ENCODE measurements at places on chromosomes 11 and 22.

DNA sequence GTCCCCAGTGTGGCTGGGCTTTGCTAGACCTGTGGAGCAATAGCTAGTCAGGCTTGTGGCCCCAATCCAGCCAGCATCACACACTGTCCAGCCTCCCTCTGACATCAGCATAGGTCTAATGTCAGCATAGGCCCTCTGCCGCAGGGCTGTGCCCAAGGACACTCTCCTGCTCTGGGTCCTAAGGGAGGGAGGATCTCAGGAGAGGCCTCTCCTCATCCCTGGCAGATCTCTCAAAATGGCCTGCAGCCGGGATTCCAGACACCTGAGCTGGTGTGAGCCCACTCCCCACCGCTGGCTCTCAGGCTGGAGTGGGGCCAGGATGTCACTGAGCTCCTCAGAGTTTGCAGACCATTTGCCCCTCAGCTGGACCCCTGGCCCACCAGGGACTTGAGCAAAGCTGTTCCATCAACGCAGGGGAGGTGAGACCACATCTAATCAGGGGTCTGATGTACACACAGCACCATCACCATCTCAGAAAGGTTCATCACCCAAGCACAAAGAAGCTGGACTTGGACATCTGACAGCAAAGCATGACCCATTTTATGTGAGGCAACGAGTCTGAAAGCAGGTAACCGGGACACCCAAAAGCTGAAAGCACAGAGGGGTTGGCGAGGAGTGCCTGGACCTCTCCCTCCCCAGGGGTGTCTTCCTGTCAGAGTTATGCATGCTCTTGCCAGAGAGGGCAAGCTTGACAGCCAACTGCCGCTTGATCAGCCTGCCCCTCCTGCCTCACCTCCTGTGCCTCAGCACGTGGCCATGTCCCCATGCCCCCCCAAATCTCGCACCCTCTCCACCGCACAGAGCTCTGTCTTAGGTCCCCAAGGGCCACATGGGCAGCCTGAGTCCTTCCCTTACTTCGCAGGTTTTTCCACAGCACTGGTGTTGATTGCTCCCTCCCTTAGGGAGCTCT is 69.7 kb upstream of the SEPTIN5 start:
- no peak for DNase-seq

DNA sequence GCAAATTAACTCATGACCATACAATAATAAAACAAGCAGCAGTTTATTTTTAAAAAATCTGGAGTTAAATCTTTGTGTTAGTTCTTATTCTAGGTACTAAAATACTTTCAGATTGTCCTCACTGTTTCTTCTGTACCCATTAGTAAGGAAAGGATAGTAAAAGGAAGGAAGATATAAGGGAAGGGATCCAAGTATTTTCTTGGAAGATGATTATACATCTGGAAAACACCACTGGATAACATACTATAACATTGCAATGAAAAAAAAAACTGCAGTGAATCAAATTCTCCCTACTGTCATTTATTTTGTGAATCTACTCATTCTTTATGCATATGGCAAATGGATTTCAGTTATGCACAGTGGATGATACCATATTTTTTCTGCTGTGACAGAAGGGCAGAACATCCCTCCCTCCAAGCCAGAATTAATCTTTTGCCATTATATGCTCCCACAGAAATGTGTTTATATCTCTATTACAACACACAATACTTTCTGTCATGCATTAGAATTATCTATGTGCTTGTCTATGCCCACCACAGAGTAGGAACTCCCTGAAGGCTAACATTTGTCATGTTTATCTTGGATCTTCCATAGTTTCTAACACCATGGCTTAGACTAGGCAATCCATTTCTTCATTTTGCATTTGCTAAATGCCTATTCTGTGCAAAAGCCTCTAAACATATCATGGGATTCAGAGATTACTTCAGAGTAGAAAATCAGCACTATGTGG is 282.3 kb upstream of the CTSC start:
- DNase-seq = no peak

DNA sequence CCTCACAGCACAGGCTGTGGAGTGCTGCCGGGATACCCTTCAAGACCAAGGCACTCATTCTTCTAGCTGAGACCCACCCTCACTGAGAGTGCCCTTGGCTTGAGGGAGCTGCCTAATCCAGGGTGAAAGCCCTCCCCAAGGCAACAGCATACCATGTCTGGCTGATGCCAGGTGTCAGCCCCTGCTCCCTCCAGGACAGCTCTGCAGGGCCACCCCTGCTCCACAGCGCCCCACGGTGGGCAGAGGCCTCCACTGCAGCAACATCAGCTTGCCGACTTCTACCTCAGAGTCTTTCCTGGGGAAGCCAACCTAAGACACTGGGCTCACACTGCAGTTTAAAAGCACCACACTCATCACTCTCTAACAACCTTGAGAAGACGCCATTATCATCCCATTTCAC is 29.0 kb downstream of the TTLL1 start:
- DNase-seq = no peak

DNA sequence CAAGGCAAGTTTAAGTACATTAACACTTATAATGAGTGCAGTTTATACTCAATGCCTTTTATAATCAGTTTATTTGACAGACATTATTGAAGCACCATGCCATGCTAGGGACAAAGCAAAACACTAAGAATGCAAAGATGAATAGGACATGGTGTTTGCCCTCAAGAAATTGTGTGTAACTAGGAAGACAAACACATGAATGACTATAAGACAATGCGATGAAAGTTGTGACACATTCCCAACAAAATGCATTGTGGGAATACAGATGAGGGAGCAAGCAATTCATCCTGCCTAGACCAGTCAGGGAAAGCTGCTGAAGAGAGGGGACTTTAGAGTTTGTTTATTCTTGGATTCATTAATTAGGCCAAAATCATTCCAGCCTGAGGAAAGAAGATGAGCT is 133.8 kb upstream of the TRPC6 start:
- DNase-seq = no peak

GRCh38 chr11:63747011-63747410 is 21.6 kb downstream of the ZFTA start:
- no peak for DNase-seq

DNA sequence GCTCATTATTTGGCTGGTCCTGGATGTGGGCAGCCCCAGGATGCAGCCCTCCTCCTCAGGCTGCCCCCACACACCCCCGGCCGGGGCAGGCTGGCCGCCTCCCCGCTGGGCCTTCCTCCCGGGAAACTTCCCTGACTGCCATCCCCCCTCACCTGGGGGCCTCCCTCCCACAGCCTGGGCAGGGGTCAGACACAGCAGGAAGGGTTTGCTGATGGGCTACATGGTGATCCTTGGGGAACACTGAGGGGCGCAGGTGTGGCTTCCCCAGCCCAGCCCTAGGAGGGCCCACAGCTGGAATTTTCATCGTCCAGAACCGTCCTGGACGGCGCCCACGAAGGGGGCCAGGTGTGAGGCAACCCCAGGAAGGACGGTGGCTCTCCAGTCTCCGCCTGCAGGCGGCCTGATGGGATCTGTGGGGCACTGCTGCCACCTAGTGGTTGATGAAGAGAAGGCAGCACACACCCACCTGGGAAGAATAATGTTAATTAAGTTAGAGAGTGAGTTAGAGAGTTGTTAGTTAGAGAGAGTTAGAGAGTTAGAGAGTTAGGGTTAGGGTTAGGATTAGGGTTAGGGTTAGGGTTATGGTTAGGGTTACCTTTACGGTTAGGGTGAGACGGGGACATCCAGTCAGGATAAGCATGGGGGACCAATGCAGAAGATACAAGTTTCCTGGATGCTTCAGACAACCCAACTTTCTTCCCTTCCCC is 75.9 kb upstream of the PRR5 start:
- peak; percentile 81 for DNase-seq

- DNase-seq = no peak
Measured at GRCh38 chr11:61716478-61717285, 35.8 kb upstream of the MYRF start.

DNA sequence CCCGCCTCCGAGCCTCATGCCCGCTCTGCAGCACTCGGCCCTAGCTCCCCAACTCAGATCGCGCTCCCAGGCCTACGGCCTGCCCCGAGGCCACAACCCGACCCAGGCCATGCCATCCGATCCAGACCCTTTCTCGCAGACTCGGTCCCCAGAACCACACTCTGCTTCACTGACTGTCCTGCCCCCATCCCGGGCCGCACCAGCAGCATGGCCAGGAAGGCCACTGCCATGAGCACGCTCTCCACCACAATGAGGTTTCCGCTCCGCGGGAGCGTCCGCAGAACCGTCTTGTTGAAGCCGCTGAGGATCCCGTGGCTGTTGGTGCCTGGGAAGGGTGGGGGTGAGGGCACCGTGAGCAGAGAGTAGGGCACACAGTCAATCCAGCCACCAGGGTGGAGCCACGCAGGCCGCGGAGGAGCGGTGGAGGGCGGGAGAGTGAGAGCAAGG is 6.4 kb downstream of the UNC93B1 start:
- DNase-seq = no peak

DNA sequence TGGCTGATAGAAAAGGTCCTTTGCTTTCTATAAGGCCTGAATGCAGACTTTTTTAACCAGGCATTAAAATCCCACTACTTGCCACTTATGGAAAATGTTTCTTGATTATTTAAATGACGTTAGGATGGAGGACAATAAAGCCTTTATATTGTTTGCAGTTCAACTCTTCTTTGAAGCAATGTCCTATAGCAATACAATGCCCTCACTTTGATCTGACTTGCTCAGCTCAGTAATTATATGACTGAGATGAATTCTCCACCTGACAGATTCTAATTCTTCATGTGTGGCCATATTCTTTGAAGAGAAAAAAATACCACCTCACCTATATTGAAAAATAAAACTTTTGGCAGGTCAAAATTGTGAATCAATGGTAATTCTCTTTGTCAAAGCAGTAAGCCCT is 182.0 kb upstream of the MTMR2 start:
- no peak for DNase-seq

GRCh38 chr22:45127866-45128265 is 35.9 kb upstream of the NUP50 start:
- DNase-seq = no peak

DNA sequence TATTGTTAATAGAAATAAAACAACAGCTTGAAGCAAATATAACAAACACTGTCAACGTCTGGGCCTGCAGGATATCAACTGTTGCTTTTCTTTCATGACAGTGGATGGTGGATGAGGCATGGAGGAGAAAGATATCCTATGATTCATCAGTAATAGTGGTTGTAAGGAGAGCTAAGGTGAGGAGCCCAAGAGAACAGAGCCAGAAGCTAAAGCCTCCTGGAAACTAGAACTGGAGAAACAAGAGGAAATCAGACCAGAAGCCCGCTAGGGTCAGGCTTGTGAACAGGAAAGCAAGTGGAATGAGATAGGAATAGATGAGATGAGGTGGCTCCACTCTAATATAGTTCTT is 37.7 kb upstream of the MMP12 start:
- DNase-seq = no peak
